ENCODE measurements at places on chromosomes 16 and 17. TPM values are rescaled to one million over a fixed set of nuclear protein-coding genes. Genes with fewer than 3 reads are reported as not detected.

- H3K4me1 ChIP-seq = peaks cover under 1% of the 10 kb centered on the region
- H3K36me3 ChIP-seq = no peaks in the 10 kb centered on the region
- peak overlapping the region; percentile 78 for H3K27ac ChIP-seq
- no peak for DNase-seq
- no peak overlapping the region for H3K4me3 ChIP-seq
These were observed 8.9 kb downstream of the RHBDF2 start for GRCh38 chr17:76492123-76492988.

DNA sequence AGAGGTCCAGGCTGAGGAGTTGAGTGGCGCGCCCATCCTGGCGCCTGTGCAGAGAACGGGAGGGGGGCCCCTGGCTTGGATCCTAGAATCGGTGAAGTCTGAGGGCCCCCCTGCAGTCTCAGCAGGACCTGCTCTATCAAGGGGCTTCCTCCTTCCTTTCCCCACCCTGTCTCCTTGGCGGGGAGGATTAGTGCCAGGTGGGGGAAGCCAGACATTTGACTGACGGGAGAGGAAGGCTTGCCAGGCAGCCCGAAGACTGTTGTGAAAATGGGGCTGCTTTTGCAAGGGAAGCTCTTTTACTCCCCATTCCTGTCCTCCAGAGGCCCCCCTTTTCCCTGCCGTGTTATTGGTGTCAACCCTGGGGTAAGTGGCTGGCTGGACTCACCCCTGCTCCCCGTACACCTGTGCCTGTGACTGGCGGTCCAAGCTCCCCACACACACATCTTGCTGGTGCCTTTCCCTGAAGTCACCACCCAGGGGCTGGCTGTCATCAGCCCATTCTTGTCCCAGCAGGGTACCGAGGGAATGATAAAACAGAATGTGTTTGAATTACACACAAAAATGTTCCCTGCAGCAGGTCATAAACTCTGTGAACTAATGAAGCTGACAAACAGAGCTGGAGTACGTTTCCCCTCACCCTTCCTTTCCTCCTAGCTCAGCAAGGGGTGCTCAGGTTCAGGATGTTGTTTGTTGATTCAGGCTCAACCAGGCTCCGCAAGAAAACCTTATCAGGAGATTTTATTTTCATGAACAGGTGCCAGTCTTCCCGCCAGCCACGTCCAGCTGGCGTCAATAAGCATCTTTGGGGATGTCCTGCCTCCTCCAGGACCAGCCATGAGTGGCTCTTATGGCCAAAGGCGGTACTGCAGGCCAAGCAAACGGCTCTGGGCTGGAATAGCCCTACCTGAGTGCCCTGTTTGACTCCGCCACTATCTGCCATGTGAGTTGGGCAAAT, 4.4 kb upstream of the ARMC7 start:
- no peak overlapping the region for H3K27ac ChIP-seq
- H3K36me3 ChIP-seq = no peaks in the 10 kb centered on the region
- DNase-seq = no peak

GRCh38 chr16:4340443-4340842, 10.7 kb downstream of the PAM16 start:
- no peak overlapping the region for H3K4me3 ChIP-seq
- peaks cover 19% of the 10 kb centered on the region for H3K36me3 ChIP-seq
- peaks cover 8% of the 10 kb centered on the region for H3K4me1 ChIP-seq
- no peak for DNase-seq
- no peaks in the 10 kb centered on the region for H3K27me3 ChIP-seq

GRCh38 chr16:19113577-19114358, at the start of gene ITPRIPL2:
Gene ITPRIPL2, plus strand, starts transcription at chr16:19113964. Its CDS starts 498 bp downstream, at chr16:19114462.
- peaks cover 66% of the 10 kb centered on the region for H3K4me1 ChIP-seq
- H3K27me3 ChIP-seq = no peaks in the 10 kb centered on the region
- peaks cover 2% of the 10 kb centered on the region for H3K36me3 ChIP-seq
- peak; percentile 54 for DNase-seq
- peak within 1 kb of the TSS; percentile 89 for H3K27ac ChIP-seq
- peak within 1 kb of the TSS; percentile 90 for H3K4me3 ChIP-seq

DNA sequence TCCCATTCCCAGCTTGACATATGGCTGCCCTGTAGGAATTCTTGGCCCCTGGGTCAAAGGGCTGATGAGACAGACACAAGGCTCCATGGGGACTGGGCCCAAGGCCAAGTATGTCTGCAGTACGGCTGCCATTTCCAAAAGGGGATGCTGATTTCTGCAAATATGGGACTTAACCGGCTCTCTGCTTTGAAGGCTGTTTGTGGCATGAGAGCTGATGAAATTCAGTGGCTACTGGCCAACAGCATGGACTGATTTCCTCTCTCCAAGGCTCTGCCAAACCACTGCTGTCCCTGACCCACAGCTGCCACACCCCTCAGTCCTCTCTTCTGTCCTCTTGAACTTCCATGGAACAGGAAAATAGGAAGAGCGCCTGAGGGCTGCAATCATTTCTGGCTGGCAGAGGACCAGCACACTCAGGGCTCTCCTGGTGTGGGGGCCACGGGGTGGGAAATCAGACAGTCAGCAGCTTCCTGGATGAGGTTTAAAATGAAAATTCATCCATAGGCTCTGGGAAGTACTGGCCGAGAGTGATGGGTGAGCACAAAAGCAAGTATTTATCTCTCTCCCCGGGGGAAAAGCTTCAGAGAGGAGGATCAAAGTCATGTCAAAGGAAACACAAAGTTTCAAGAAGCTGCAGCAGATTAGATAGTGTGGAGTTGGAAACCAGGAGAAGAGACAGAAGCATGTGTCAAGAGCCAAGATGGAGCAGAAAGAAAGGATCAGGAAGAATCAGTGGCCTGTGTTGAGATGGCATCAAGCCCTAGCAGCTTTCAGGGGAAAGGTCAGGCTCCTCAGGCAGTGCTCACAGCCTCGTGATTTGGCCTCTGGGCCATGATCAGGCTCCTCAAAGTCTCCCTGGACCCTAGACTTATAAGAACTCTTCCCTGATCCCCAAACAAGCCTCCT, 64.1 kb upstream of the SREBF1 start:
- DNase-seq = peak; percentile 47
- peak overlapping the region; percentile 47 for H3K27ac ChIP-seq
- H3K27me3 ChIP-seq = no peaks in the 10 kb centered on the region
- no peaks in the 10 kb centered on the region for H3K36me3 ChIP-seq
- peaks cover 13% of the 10 kb centered on the region for H3K4me1 ChIP-seq

DNA sequence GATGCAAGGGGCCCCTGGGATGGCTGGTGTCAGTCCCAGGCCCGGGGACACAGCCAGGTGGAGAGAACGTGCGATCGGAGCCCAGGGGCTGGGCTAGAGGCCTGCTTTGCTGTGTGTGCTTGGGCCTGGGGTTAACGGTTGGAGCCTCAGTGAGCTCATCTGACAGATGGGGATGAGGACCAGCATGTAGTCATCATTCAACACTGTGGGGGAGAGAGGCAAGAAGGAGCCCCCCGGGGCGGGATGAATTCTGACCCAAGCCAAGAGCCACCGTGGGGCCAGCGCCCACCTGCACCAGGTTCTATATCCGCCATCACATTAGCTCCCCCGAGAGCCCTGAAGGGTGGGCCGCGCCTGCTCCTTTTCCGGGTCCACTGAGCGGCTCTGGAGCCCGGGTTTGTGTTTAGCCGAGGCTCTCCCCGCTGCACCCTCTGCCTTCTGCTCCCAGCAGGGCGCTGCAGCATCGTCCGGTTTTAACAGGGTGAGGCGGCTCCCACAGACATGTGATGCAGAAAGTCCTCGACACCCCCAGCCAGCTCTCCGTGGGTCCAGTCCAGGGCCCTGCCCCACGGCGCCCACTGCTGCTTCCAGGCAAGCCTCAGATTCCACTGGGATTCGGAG, 365.7 kb downstream of the SEC14L1 start:
- no peaks in the 10 kb centered on the region for H3K36me3 ChIP-seq
- no peaks in the 10 kb centered on the region for H3K4me1 ChIP-seq
- DNase-seq = no peak
- H3K4me3 ChIP-seq = no peak overlapping the region
- no peak overlapping the region for H3K27ac ChIP-seq

DNA sequence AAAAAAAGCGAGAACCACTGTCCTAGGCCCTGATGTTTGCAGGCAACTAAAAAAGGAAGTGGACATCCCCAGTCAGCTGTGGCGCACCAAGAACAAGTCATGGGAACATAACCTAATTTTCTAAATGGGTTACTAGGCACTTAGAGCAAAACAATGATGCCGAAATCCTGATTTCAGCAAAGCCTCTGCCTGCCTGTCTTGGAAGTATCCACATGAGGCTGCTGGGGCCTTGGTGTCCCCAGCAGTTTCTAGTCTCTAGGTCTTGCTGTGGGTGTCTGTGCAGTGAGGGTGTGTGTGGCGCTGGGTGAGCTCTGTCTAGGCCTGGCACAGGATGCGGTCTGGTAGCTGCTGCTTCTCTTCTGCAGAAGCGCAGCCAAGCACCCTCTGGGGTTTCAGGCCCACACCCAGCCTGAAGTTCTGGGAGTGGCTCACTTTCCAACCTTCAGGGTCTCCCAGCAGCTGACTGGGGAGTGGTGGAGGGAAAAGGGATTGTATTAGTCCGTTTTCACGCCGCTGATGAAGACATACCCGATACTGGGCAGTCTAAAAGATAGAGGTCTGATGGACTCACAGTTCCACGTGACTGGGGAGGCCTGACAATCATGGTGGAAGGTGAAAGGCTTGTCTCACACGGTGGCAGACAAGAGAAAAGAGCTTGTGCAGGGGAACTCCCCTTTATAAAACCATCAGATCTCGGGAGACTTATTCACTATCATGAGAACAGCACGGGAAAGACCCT, 21.1 kb downstream of the STH start:
- H3K4me3 ChIP-seq = no peak overlapping the region
- no peaks in the 10 kb centered on the region for H3K36me3 ChIP-seq
- H3K27ac ChIP-seq = no peak overlapping the region
- no peaks in the 10 kb centered on the region for H3K4me1 ChIP-seq

GRCh38 chr17:72249441-72249840, 128.6 kb downstream of the SOX9 start:
- H3K27me3 ChIP-seq = no peaks in the 10 kb centered on the region
- DNase-seq = no peak
- H3K4me3 ChIP-seq = no peak overlapping the region
- no peaks in the 10 kb centered on the region for H3K4me1 ChIP-seq
- H3K36me3 ChIP-seq = no peaks in the 10 kb centered on the region
- H3K27ac ChIP-seq = no peak overlapping the region

GRCh38 chr17:35540589-35541404, 3.3 kb upstream of the SLFN12L start:
- DNase-seq = no peak
- H3K36me3 ChIP-seq = no peaks in the 10 kb centered on the region
- H3K4me3 ChIP-seq = peak overlapping the region; percentile 44
- no peaks in the 10 kb centered on the region for H3K27me3 ChIP-seq
- H3K27ac ChIP-seq = peak overlapping the region; percentile 50

GRCh38 chr17:28045304-28045703, 2.8 kb downstream of the NLK start:
- H3K27me3 ChIP-seq = no peaks in the 10 kb centered on the region
- no peaks in the 10 kb centered on the region for H3K36me3 ChIP-seq
- no peak overlapping the region for H3K4me3 ChIP-seq
- no peak for DNase-seq
- H3K4me1 ChIP-seq = peaks cover 29% of the 10 kb centered on the region

DNA sequence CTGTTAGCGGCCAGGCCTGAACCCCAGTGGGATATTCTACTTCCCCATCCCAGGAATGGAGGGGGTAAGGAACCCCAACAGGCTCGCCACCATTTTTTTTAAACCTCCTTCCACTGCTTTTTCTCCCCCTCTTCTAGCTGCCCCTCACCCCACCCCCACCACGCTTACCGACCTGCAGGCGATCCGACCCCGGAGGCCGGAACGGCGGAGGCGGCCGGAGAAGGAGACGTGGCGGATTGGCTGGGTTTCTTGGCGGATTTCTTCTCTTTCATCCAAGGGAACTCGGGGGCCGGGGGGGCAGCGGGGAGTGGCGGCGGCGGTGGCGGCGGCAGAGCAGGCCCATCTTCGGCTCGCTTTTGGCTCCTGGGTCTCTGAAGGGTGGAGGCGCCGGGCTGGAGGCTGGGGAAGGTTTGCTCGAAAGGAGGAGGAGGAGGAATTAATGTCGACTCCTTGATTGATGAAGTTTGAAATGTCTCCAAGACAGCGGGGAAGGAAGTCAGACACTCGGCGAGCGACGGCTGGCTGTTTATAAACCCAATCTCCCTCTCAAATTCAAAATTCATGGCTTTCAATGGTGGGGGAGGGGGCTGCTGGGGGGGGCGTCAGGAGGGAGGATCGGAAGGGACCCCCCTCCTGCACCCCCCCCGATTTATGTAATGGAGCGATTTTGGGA, 424 bp downstream of the HOXB2 start:
- H3K36me3 ChIP-seq = no peaks in the 10 kb centered on the region
- peaks cover 3% of the 10 kb centered on the region for H3K4me1 ChIP-seq
- peaks cover 3% of the 10 kb centered on the region for H3K27me3 ChIP-seq
- DNase-seq = peak; percentile 66

- no peak overlapping the region for H3K4me3 ChIP-seq
- DNase-seq = no peak
- no peak overlapping the region for H3K27ac ChIP-seq
- no peaks in the 10 kb centered on the region for H3K27me3 ChIP-seq
These were observed 10.6 kb downstream of the POLR3E start for GRCh38 chr16:22307838-22308237.

DNA sequence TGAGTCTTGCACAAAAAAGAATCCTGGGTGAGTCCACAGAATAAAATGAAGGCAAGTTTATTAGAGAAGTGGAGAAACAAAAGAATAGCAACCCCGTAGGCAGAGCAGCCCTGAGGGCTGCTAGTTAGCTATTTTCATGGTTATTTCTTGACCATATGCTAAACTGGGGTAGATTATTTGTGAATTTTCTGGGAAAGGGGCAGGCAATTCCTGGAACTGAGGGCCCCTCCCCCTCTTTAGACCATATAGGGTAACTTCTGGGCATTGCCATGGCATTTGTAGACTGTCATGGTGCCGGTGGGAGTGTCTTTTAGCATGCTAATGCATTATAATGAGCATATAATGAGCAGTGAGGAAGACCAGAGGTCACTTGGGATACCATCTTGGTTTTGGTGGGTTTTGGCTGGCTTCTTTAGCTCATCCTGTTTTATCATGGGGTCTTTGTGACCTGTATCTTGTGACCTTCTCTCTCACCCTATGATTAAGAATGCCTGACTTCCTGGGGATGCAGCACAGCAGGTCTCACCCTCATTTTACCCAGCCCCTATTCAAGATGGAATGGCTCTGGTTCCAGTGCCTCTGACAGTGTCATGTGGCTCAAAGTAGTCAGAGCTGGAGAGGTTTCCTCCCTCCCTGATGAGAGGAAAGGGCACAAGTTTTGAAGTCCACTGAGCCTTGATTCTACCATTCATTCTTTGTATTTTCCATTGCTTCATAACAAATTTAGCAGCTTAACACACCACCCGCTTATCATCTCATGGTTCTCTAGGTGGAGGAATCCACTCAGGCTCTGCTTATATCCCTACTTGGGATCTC, 55.7 kb upstream of the LGALS9 start:
- H3K36me3 ChIP-seq = no peaks in the 10 kb centered on the region
- no peaks in the 10 kb centered on the region for H3K4me1 ChIP-seq
- H3K4me3 ChIP-seq = no peak overlapping the region

GRCh38 chr16:59385959-59386358, 651.8 kb upstream of the GOT2 start:
- H3K36me3 ChIP-seq = no peaks in the 10 kb centered on the region
- H3K27me3 ChIP-seq = no peaks in the 10 kb centered on the region
- peaks cover 2% of the 10 kb centered on the region for H3K4me1 ChIP-seq

The CSH2 gene
- not detected for total RNA-seq

The ENKD1 gene
- 7.8 TPM for total RNA-seq
